AG10803 (cell line): ENCODE measurements at places on chromosomes 6 and 20.
A peak's percentile ranks its signal among the peaks of the same experiment; 100 is the strongest.

DNA sequence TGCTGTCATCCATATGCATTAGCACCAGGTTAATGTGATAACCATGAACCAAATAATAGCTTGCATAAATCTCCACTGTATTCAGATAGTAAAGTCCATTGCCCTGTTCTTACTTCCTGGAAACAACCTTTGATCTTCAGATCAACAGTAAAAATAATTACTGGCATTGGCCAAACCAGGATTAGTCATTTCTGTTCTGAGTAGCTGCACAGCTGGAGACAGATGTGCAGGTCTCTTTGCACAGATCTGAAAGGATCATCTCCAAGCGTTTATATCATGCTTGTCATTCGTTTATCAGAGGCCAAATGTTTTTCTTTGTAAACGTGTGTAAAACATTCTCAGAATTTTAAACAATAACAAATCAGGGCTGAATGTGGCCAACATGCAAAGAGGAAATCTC, 134.4 kb upstream of the HMGCLL1 start:
- no peak for DNase-seq

GRCh38 chr20:42775866-42776265, 413.8 kb downstream of the PTPRT start:
- DNase-seq, result no peak

- DNase-seq, result no peak
Measured at GRCh38 chr20:19419396-19419795, 207.0 kb downstream of the SLC24A3 start.

GRCh38 chr6:74870403-74870802, 335.4 kb downstream of the COL12A1 start:
- DNase-seq, result peak; percentile 75

DNA sequence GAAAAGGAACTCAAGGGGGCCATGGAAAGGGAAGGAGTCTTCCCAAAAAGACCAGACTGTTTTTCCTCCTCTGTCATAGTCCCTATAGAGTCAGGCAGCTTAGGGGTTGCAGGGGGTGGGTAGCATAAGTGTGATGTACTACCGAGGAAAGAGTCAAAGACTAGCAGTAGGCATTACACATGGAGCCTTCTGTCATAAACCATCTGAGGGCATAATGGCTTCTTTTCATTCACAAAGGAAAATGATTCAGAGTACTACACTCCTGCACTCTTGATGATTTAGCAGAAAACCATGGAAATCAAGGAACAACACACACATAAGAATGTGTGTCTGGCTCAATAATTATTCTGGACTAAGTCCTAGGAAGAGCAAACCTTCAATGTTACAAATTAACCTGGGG, 14.9 kb downstream of the PLN start:
- peak; percentile 65 for DNase-seq

- no peak for DNase-seq
Measured at GRCh38 chr20:25297141-25297905, 49.4 kb downstream of the PYGB start.

- DNase-seq, result no peak
Measured at GRCh38 chr20:22562620-22563019, 21.8 kb downstream of the FOXA2 start.

- peak; percentile 37 for DNase-seq
Measured at GRCh38 chr20:6632187-6632586, 135.3 kb upstream of the BMP2 start.

DNA sequence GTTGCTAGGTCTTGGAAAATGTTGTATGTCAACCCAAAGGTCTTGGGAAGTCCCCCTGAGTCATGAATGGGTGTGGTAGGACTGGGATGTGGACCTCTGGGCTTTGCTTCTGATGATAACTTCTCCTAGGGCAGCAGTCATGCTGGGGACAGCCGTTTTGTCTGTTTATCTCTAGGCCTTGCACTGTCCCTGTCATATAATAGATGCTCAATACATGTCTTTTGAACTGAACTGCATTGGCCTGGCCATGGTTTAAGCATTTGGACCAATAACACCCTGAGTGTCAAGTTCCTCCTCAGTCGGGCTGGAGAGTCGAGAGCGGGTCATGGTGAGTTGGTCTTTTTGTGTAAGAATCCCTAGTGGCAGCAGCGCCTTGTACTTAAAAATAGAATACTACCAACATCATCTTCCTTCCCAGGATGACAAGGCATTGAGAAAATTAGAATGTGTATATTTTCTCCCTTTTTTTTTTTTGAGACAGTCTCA, 43.1 kb downstream of the E2F3 start:
- peak; percentile 31 for DNase-seq
